Stimulated activated CD8-positive, alpha-beta memory T cell treated with anti-CD3 and anti-CD28 coated beads, Interleukin-15, amount 100 ng/mL, for 48 hours (primary cell): ENCODE measurements at places on chromosomes 4 and X.

DNA sequence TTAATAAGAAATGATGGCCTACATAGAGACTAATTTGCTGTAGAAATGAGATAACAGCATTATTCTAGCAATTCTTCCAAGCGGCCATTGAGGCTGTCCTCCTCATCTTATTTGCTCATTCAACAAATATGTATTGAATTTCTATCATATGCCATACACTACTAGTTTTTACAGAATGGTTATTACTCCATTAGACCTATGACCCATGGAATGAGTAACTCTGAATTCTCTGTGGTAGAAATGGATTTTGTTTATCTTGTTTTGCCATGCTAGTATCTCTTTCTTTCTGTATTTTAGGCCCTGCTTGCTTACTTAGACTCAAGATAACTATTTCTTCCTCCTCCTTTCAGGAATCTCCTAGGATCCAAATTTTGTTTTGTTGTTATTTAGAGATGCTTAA, 103.5 kb downstream of the RPA4 start:
- DNase-seq: no peak

- no peak for DNase-seq
Observed at GRCh38 chr4:69092980-69093568, 3.2 kb upstream of the UGT2B7 start.

GRCh38 chrX:127879585-127879984, 172.6 kb downstream of the ACTRT1 start:
- no peak for DNase-seq

DNA sequence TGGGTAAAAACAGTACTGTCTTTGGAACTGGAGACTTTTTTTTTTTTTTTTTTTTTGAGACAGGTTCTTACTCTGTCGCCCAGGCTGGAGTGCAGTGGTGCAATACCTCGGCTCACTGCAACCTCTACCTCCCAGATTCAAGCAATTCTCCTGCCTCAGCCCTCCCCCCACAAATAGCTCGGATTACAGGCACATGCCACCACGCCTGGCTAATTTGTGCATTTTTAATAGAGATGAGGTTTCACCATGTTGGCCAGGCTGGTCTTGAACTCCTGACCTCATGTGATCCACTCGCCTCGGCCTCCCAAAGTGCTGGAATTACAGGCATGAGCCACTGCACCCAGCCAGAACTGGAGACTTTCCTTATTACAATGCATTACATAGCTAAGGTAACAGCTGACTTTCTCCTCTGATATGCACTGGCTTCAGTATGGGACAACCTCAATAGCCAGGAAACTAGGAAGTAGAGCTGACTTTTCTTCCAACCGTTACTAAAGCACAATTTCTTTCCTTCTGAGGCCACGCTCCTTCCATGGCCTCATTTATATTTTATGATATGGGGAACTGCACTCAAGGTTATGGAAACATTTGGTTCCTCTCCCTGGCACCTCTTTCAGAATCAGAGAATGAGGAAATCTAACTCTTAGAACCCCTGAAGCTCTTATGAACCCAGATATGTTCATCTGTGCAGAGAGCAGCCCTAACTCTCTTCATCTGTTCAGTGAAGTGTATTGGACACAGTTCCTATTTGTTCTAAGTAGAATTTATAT, 53.5 kb upstream of the FAM9B start:
- DNase-seq: no peak
